Tracheal epithelial cell (primary cell): ENCODE measurements at places on chromosomes 11 and 22. TPM values are rescaled to one million over a fixed set of nuclear protein-coding genes. Genes with fewer than 3 reads are reported as not detected.

Gene CD6
- under 0.01 TPM in 1 of 2 replicates, not detected in the other for total RNA-seq

Gene NDUFC2
- 63.9 and 85.1 TPM in 2 replicates for total RNA-seq

Gene TAGLN
- 12.8 and 529 TPM in 2 replicates for total RNA-seq

Gene HSPA8
- 1,324 and 1,325 TPM in 2 replicates for total RNA-seq

Gene TBX10
- total RNA-seq, result not detected in 2 replicates

Gene MMP11
- total RNA-seq, result 3.4 TPM in 2 replicates

Gene KRTAP5-4
- not detected in 2 replicates for total RNA-seq

Gene OR8A1
- total RNA-seq, result not detected in 2 replicates

Gene DNAJB13
- under 0.01 and 0.24 TPM in 2 replicates for total RNA-seq

Gene FOLR2
- not detected in 2 replicates for total RNA-seq

Gene RAB38
- 118 and 227 TPM in 2 replicates for total RNA-seq

Gene CADM1
- 2.1 and 4.1 TPM in 2 replicates for total RNA-seq

Gene OR9G1
- under 0.01 TPM in 1 of 2 replicates, not detected in the other for total RNA-seq

Gene CBX7
- total RNA-seq, result 0.48 and 2.6 TPM in 2 replicates

Gene TTC17
- total RNA-seq, result 81.9 and 117 TPM in 2 replicates

Gene MOB2
- 32.4 and 34.5 TPM in 2 replicates for total RNA-seq

Gene OR6X1
- total RNA-seq, result not detected in 2 replicates

Gene LRRC56
- 0.21 and 0.48 TPM in 2 replicates for total RNA-seq

Gene LTBP3
- 19.8 and 39.0 TPM in 2 replicates for total RNA-seq

Gene HORMAD2
- not detected in 2 replicates for total RNA-seq

Gene OR52H1
- total RNA-seq, result 0.21 and 0.48 TPM in 2 replicates

Gene PLAAT4
- total RNA-seq, result 1.3 and 18.1 TPM in 2 replicates
